ENCODE measurements at places on chromosomes 1 and 21.

GRCh38 chr1:150890033-150890416, 3.1 kb downstream of the CTXND2 start:
- peak; percentile 95 for ATAC-seq
- H3K4me3 ChIP-seq: peak overlapping the region; percentile 61
- H3K36me3 ChIP-seq: no peaks in the 10 kb centered on the region

DNA sequence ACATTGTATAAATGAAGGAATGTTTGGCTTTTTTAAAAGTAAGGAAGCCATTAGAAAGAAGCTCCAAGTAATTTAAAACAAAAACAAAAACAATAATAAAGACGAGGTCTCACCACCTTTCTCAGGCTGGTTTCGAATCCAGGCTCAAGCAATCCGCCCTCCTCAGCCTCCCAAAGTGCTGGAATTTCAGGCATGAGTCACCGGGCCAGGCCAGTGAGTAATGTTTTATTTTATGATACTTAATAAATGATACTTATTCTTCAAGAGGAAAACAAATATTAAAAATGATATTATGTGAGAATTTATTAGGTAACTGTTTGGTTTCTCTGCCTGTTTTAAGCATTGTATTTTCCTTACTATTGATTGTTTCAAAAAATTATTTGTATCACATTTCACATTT, 201.4 kb upstream of the BRINP3 start:
- H3K27ac ChIP-seq: no peak overlapping the region
- no peaks in the 10 kb centered on the region for H3K4me1 ChIP-seq
- no peaks in the 10 kb centered on the region for H3K27me3 ChIP-seq
- no peak overlapping the region for H3K4me3 ChIP-seq

- H3K36me3 ChIP-seq: no peaks in the 10 kb centered on the region
- peak; percentile 15 for ATAC-seq
- H3K27me3 ChIP-seq: no peaks in the 10 kb centered on the region
- peaks cover 7% of the 10 kb centered on the region for H3K4me1 ChIP-seq
Measured at GRCh38 chr1:201507360-201507675, 395 bp upstream of the CSRP1 start.

- peaks cover 28% of the 10 kb centered on the region for H3K27me3 ChIP-seq
- H3K36me3 ChIP-seq: no peaks in the 10 kb centered on the region
- H3K4me1 ChIP-seq: peaks cover 12% of the 10 kb centered on the region
- peak; percentile 89 for ATAC-seq
Measured at GRCh38 chr1:111904478-111905218, 84.8 kb downstream of the KCND3 start.

GRCh38 chr1:170562646-170563338, 30.8 kb downstream of the GORAB start:
- H3K4me1 ChIP-seq: peaks cover 15% of the 10 kb centered on the region
- peak overlapping the region; percentile 31 for H3K27ac ChIP-seq
- H3K4me3 ChIP-seq: peak overlapping the region; percentile 35
- no peaks in the 10 kb centered on the region for H3K36me3 ChIP-seq
- ATAC-seq: peak; percentile 57
- no peaks in the 10 kb centered on the region for H3K27me3 ChIP-seq

GRCh38 chr1:227174164-227174563, 144.1 kb downstream of the CDC42BPA start:
- H3K36me3 ChIP-seq: no peaks in the 10 kb centered on the region
- no peaks in the 10 kb centered on the region for H3K4me1 ChIP-seq
- H3K27me3 ChIP-seq: peaks cover 14% of the 10 kb centered on the region
- H3K27ac ChIP-seq: no peak overlapping the region
- H3K4me3 ChIP-seq: no peak overlapping the region

DNA sequence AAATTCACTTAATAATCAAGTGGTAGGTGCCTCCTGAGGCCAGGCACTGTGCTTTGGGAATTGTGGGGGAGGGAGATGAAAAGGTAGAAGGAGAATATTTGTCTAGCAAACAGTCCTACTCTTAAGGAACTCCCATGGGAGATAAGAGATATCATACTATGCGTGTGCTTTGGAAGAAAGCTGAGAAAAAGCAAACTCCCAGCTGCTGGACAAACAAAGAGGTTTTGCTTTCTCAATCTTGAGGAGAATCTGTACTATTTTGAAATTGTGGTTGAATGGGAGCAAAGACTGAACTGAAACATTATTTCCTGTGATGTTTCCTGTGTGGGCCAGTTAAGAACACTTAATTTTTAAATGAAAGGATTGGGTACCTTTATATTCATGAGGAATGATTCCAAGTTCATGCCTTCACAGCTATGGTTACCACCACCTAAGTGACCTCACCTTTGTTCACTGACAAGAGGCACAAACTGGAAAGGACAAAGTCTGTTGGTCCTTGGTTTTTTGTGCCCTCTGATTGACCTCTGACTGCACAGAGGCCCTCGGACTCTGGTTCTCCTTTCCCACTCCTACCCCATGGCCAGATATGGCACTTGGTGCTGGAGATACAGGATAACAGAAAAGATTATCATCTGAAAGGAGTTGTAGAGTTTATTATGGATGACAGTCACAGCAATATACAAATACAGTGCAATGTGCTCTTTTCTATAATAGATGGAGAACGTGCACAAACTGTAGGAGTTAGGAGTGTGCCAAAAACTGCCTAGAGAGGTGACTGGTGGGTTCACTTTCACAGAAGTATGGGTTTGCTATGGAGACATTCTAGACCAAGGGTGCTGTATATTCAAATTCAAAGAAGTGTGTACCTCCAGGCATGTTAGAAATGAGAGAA, 1.6 kb downstream of the CD53 start:
- H3K4me1 ChIP-seq: peaks cover 16% of the 10 kb centered on the region
- peak overlapping the region; percentile 92 for H3K27ac ChIP-seq
- peak; percentile 18 for ATAC-seq
- H3K27me3 ChIP-seq: no peaks in the 10 kb centered on the region
- H3K36me3 ChIP-seq: peaks cover 70% of the 10 kb centered on the region

DNA sequence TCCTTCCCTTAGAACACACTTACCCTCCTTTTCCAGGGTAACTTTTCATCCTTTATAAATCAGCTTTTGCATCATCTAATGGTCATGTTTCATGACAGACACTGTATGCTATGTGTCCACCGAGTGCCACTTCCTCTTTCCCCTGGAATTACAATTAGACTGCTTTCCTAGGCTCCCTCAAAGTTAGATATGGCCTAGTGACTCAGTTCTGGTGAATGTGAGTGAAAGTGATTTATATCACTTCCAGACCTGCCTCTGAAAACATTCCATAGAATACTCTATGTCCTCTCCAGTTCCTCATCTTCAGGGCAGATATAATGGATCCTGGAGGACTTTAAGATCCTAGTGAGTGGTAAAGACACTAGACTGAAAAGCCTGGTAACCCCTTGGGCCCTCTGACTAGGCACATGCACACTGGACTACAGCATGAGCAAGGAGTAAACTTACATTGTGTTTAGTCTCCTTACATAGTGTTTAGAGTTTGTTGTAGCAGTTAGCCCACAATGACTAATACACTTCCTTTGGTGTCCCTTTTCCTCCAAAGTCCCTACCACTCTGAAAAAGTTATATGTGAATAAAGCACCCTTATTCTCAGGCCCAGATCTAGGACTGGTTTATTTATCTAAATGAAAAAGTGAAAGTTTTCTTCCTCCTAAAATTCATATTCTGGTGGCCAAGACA, 59.3 kb downstream of the GPR88 start:
- no peaks in the 10 kb centered on the region for H3K36me3 ChIP-seq
- H3K4me3 ChIP-seq: no peak overlapping the region
- ATAC-seq: no peak
- peaks cover 7% of the 10 kb centered on the region for H3K27me3 ChIP-seq
- H3K4me1 ChIP-seq: no peaks in the 10 kb centered on the region

- H3K4me1 ChIP-seq: no peaks in the 10 kb centered on the region
- H3K27me3 ChIP-seq: peaks cover 22% of the 10 kb centered on the region
- no peak for ATAC-seq
- H3K27ac ChIP-seq: no peak overlapping the region
Measured at GRCh38 chr1:36776948-36777831, 257.1 kb downstream of the GRIK3 start.

DNA sequence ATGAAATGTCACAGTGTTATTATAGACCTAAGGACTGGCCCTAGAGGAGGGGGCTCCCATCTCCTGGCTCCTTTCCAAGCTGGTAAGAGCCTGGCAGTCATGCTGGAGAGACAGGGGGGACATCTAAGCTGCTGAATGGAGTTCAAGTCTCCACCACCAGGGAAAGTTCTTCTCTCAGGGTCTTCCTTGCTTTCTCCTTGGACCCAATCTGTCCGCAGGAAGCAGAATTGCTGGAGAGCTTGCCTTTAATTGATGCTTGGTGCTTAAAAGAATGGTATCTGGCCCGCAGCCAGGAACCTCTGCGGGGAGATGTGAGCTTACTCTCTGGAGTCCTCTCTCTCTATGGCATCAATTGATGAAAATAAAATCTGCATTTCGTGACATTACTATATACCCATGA, 25.1 kb downstream of the IRF2BP2 start:
- H3K4me3 ChIP-seq: no peak overlapping the region
- no peaks in the 10 kb centered on the region for H3K36me3 ChIP-seq
- peaks cover 5% of the 10 kb centered on the region for H3K27me3 ChIP-seq
- H3K4me1 ChIP-seq: no peaks in the 10 kb centered on the region
- no peak overlapping the region for H3K27ac ChIP-seq

GRCh38 chr1:198096390-198096789, 60.4 kb upstream of the NEK7 start:
- no peaks in the 10 kb centered on the region for H3K27me3 ChIP-seq
- H3K4me1 ChIP-seq: no peaks in the 10 kb centered on the region
- no peaks in the 10 kb centered on the region for H3K36me3 ChIP-seq
- no peak overlapping the region for H3K4me3 ChIP-seq

- H3K27me3 ChIP-seq: no peaks in the 10 kb centered on the region
- peaks cover 42% of the 10 kb centered on the region for H3K4me1 ChIP-seq
- peaks cover 63% of the 10 kb centered on the region for H3K36me3 ChIP-seq
- H3K4me3 ChIP-seq: peak overlapping the region; percentile 49
Measured at GRCh38 chr1:8374356-8374755, 56.4 kb downstream of the SLC45A1 start.

- H3K4me3 ChIP-seq: no peak overlapping the region
- H3K27me3 ChIP-seq: no peaks in the 10 kb centered on the region
- no peak for ATAC-seq
- no peaks in the 10 kb centered on the region for H3K36me3 ChIP-seq
Measured at GRCh38 chr1:31828926-31829690, 13.3 kb upstream of the SPOCD1 start.

DNA sequence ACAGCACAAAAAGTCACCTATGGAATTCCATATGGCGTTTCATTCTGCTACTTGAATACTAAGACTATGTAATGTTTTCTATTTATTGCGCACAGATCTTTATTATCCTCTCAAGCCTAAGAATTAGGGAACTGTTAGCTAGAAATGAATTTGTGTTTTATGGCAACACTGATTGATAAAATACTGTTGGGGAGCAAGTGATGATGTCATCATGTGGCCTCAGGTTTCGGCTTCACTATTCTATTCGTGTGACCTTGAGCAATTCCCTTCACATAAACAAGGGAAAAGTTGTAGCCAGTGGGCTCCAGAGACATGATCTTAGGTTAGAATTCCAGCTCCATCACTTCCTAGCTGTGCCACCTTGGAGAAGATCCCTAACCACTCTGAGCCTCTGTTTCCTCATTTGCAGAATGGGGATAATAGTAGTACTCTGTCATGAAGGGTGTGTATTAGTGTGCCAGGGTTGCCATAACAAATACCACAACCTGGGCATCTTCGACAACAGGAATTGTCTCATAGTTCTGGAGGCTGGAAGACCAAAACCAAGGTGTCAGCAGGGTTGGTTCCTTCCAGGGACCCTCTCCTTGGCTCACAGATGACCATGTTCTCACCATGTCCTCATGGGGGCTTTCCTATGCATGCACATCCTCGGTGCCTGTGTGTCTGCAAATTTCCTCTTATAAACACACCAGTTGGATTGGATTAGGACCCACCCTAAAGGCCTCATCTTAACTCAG, 371.2 kb downstream of the RRAGC start:
- no peak overlapping the region for H3K27ac ChIP-seq
- ATAC-seq: no peak
- no peaks in the 10 kb centered on the region for H3K36me3 ChIP-seq

DNA sequence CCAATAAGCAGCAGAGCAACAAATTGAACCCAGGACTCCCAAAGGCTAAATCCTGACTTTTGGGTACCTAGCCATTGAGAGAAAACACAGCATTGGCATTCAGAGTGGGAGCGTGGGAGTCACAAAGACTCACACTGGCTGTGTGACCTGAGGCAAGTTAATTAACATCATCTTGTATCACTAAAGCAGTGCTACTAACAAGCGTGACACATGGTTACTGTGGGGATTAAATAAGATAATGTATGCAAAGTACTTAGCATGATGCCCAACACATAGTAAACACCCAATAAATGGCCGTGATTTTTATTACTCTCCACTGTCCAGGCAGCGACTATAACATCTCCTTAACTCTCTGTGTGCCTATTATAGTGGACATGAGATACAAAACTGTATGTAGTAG, 73.3 kb downstream of the CD34 start:
- H3K36me3 ChIP-seq: peaks cover 48% of the 10 kb centered on the region
- peaks cover 65% of the 10 kb centered on the region for H3K4me1 ChIP-seq
- peak overlapping the region; percentile 94 for H3K27ac ChIP-seq
- H3K27me3 ChIP-seq: no peaks in the 10 kb centered on the region
- ATAC-seq: no peak

DNA sequence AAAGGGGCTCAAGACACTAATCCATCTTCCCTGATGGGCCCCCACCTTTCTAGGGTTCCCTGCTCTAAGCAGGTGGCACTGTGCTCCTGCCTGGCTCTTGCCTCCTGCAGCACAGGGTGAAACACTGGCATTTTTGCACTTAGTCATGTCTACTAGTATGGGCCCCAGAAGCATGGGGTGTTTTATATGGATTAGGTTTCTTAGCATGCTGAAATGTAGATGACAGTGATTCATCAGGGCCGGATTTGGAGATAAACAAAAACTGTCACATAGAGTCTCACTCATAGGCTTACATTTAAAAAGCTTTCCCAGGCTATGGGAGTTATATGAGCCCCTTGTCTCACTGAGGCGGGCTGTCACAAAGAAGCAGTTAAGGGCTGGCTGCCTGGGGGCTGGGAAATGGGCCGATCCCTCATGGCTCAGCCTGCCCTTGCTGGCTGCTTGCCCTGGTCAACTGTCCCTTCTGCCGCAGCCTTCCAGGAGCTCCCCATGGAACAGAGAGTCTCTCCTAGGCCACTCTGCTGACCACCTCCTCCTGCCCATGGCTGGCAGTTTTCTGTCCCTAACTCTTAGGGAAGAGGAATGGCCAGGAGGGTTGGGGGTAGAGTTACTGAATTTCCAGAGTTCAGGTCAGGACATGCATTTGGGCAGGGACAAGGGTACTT, 6.5 kb downstream of the GALNT2 start:
- H3K4me3 ChIP-seq: no peak overlapping the region
- H3K4me1 ChIP-seq: peaks cover 54% of the 10 kb centered on the region
- peaks cover 27% of the 10 kb centered on the region for H3K36me3 ChIP-seq
- ATAC-seq: peak; percentile 40

GRCh38 chr1:65108025-65108642, 39.9 kb upstream of the AK4 start:
- H3K4me3 ChIP-seq: no peak overlapping the region
- H3K4me1 ChIP-seq: no peaks in the 10 kb centered on the region
- H3K36me3 ChIP-seq: no peaks in the 10 kb centered on the region
- no peak for ATAC-seq
- no peak overlapping the region for H3K27ac ChIP-seq

- H3K27ac ChIP-seq: no peak overlapping the region
- H3K27me3 ChIP-seq: peaks cover 18% of the 10 kb centered on the region
- ATAC-seq: no peak
- no peaks in the 10 kb centered on the region for H3K4me1 ChIP-seq
- no peaks in the 10 kb centered on the region for H3K36me3 ChIP-seq
Measured at GRCh38 chr1:38128926-38129453, 82.4 kb upstream of the POU3F1 start.

- ATAC-seq: no peak
- no peak overlapping the region for H3K4me3 ChIP-seq
- no peaks in the 10 kb centered on the region for H3K36me3 ChIP-seq
- H3K4me1 ChIP-seq: no peaks in the 10 kb centered on the region
Measured at GRCh38 chr1:20123722-20124455, 4.6 kb upstream of the PLA2G2D start.

Data from activated T-helper 17 cell treated with anti-CD3 and anti-CD28 coated beads, Interleukin-2, amount 50 U/mL, for 72 hours (primary cell).